SJSA1 (cell line): ENCODE measurements at places on chromosomes 16 and 17. TPM values are rescaled to one million over a fixed set of nuclear protein-coding genes. Genes with fewer than 3 reads are reported as not detected.

The WFIKKN1 gene
- total RNA-seq = 0.39 and 0.41 TPM in 2 replicates

The PIRT gene
- not detected in 2 replicates for total RNA-seq

The PRSS33 gene
- total RNA-seq = not detected in 2 replicates

The EFCAB13 gene
- total RNA-seq = 1.8 and 5.4 TPM in 2 replicates

The HID1 gene
- total RNA-seq = 0.16 TPM in 1 of 2 replicates, not detected in the other

The MT1M gene
- total RNA-seq = 0.74 and 7.0 TPM in 2 replicates

DNA sequence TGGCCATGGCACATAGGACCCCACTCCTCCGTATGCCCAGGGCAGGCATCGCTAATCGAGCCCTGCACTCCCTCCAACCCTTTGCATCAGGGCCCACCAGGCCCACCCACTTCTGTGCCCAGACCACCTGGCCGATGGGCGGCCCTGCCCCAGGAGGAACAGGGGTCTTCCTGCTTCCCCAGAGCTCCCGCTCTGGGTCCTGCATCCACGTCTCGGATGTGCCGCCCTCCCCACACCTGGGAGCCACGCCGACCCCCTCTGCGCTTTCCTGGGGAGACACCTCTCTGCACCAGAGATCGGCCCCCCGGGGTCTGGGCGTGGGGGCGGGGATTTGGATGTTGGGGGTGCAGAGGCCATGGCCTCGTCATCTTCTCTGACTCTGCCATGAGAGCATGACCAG is 21.1 kb upstream of the SSTR5 start:
- DNase-seq = no peak

DNA sequence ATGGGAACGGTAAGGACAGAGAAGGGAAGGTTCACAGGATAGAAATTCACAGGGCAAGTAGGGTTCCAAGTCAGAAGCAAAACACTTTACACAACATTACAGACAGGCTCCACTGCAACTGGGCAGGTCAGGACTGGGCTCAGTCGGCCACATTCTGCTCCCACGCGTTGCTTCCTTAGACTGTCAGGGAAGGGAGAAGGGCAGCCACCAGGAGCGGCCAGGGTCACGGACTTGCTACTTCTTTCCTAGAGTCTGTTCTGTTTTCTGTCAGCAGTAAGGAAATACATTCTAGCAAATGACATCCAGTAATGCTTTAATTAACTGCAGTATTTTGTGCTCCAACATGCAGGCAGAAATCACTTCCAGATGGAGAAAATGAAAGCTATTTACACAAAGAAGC is 160.3 kb upstream of the RPH3AL start:
- no peak for DNase-seq

- DNase-seq = no peak
Measured at GRCh38 chr17:32914181-32914580, 13.8 kb upstream of the TMEM98 start.

- DNase-seq = no peak
Measured at GRCh38 chr17:30414486-30414885, 35.8 kb downstream of the CPD start.

GRCh38 chr17:21276264-21276588 is 8.3 kb upstream of the MAP2K3 start:
- DNase-seq = no peak

- no peak for DNase-seq
Measured at GRCh38 chr17:77373299-77374169, 232.8 kb downstream of the SEC14L1 start.

DNA sequence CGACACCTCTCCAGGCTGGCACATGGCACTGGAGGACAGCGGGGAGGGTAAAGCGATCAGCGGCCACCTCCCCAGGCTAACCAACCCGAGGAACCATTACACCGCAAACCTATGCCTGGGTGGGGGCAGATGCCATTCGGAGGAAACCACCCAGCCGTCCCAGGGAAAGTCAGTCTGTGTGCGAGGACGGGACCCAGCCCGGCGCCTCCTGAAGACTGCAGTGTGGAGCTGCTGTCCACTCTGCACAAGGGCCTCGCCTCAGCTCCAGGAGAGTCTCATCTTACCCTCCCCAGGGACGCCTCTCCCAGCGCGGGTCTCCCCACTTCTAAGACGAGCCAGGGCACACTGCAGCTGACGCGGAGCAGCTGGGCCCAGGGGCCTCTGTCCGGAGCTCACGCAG is 8.0 kb downstream of the SLC38A10 start:
- DNase-seq = no peak

DNA sequence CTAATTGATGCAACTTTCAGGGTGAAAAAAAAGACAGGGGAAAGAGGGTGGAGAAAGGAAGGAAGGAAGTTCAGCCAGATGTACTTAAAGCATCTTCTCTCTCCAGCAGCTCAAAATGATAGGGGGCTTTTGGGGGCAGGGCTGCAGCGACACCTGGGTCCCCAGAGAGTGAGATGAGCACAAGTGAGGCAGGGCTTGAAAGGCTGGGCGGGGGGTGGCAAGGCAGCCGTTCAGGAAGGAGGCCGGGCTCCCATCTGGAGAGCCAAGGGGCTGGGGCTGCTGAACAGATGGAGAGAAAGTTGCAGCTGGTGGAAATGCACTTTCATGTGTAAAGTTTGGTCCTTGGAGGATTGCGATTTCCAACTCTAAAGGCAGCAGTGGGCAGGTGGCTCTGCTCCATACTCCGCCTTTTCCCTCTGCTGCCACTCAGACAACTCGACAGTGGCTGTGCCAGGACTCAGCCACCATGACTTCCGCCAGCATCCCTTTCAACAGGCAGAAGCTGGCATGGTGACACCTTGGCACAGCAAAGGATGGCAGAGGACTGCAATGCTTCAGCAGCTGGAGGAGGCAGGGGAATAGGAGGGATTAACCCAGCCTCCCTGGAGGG is 7.7 kb downstream of the SLC35B1 start:
- no peak for DNase-seq

- no peak for DNase-seq
Measured at GRCh38 chr17:2113279-2113622, 58.3 kb downstream of the HIC1 start.

- DNase-seq = no peak
Measured at GRCh38 chr17:80198144-80198661, 21.9 kb downstream of the SGSH start.

DNA sequence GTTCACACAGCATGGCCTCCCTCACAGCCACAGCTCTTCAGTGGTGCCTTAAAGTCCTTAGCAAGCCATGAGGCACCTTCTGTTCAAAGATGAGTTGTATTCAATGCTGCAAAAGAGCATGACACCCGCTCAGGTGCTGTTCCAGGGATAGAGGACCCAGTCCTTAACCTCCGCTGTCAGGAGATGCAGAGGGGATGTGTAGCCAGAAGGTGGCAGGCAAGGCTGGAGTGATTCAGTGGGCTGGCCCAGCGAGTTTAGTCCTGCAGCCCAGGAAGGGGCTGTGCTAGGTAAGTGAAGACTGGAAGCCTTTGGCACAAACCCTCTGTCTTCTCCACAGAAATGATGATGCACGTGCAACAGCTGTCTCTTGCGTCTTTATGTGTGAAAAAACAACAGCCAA is 25.0 kb upstream of the ADAM11 start:
- no peak for DNase-seq

DNA sequence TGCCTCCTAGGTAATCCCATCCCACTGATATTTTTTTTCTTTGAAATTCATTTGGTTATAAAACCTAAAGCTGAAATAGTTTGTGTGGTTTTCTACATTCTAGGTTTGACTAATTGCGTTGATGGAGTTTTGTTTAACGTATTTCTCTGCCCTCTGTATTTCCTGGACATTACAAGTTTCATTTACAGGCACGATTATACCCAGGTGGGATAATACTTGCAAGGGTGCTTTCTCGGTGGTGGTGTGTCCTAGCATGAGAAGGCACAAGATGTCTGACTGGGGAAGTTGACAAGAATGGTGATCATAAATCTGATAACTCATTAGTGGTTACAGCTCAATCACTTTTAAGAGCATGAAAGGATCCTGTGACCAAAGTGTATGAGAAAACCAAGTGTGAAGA is 45.0 kb downstream of the DYNLRB2 start:
- DNase-seq = no peak
